Right renal cortex interstitium (tissue), 3 donors: ENCODE measurements at places on chromosomes 16 and 17. TPM values are rescaled to one million over a fixed set of nuclear protein-coding genes. Genes with fewer than 3 reads are reported as not detected.

The TBX21 gene
- polyA plus RNA-seq = 0.10 TPM

The LGALS3BP gene
- polyA plus RNA-seq = 100 TPM

The CHST5 gene
- polyA plus RNA-seq = 0.62 TPM

The MYOCD gene
- 3.8 TPM for polyA plus RNA-seq

The BOLA2 gene
- polyA plus RNA-seq = 8.8 TPM

The UNC45B gene
- polyA plus RNA-seq = 0.21 TPM

The PER1 gene
- polyA plus RNA-seq = 14.5 TPM

The TEDC2 gene
- polyA plus RNA-seq = 9.0 TPM

The KRTAP17-1 gene
- polyA plus RNA-seq = not detected

The GSG1L gene
- 0.35 TPM for polyA plus RNA-seq

The MYCBPAP gene
- polyA plus RNA-seq = 1.4 TPM

The NLK gene
- 51.5 TPM for polyA plus RNA-seq

The KRT27 gene
- polyA plus RNA-seq = not detected

The SLC6A2 gene
- 0.37 TPM for polyA plus RNA-seq

The AXIN2 gene
- 20.4 TPM for polyA plus RNA-seq

The CBX2 gene
- 20.3 TPM for polyA plus RNA-seq

The SLC5A10 gene
- polyA plus RNA-seq = 0.54 TPM
